ENCODE measurements at places on chromosomes 6 and 20.

DNA sequence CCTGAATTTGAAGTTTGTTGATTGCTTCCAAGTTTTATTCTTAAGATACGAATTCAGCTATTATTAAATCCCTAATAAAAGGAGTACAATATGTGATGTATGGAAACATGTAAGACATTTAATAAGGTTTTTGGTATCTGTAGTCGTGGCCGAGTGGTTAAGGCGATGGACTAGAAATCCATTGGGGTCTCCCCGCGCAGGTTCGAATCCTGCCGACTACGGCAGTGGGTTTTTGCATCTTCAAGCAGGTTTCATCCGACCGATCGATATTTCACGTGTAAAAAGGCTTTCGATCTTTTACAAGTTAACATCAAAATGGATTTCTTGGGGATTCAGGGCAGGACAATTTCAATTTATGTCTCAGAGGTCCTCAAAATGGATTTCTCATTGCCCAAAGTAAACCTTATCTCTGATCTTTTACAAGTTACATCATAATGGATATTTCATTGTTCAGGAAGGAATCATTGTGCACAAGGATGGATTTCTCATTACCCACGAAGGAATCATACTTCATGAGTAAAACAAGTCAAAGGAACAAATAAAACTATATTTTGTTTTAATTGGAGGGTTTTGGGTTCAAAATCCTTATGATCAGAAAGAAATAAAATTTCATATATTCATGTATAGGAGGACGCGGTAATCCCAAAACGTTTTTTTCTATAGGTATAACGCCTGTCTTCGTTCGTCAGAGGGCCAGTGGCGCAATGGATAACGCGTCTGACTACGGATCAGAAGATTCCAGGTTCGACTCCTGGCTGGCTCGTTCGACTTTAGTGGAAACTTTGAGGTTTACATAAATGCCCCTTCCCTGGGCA, 37.3 kb upstream of the BTN3A2 start:
- no peak for DNase-seq

DNA sequence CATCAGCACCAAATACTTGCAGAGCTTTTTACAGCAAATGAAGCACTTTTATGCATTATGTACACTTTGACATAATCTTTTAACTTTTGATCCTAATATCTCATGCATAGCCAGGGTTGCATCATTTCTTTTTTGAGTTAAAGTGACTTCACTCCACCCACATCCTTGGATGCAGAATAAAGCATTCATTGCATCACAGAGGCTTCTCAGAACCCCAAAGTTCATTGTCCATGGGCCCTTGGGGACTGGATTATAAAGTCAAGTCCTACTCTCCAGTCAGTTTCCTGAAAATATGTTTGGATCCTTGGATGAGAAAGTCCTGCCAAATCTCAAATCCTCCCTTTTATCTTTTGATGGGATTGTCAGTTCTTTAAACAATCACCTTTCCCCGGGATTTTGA, 10.6 kb upstream of the EFHC1 start:
- DNase-seq: no peak

DNA sequence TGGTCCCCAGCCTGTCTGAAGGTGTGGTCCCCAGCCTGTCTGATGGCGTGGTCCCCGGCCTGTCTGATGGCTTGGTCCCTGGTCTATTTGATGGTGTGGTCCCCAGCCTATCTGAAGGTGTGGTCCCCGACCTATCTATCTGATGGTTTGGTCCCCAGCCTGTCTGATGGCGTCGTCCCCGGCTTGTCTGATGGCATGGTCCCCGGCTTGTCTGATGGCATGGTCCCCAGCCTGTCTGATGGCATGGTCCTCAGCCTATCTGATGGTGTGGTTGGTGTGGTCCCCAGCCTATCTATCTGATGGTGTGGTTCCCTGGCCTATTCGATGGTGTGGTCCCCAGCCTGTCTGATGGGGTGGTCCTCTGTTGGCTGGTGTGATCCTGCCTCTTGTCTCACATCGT, 18.2 kb upstream of the MRGBP start:
- DNase-seq: no peak

- DNase-seq: no peak
Observed at GRCh38 chr6:36195471-36196112, 952 bp upstream of the BRPF3 start.

- no peak for DNase-seq
Observed at GRCh38 chr6:154292855-154293519, 63.6 kb downstream of the IPCEF1 start.

DNA sequence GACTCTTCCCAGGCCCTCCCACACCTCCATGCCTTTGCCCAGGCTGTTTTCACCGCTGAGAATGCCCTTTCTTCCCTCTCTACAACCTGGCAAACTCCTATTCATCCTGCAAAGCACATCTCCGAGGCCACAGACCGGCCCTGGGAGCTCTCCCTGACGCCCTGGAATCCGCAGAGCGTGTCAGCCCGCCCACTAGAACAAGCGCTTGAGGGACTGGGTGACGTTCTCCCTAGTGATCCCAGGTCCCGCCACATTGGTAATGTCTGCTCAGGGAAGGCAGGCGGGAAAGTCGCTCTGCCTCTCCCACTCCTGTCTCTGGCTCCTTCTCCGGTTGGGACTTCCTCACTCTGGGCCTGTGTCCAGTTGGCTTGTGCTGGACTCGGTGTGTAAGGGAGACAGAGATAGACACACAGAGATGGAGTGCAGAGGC, 61.6 kb downstream of the SRC start:
- DNase-seq: no peak

Data from memory B cell (primary cell).